AG04449 (cell line): ENCODE measurements at places on chromosomes 1 and 21.
A peak's percentile ranks its signal among the peaks of the same experiment; 100 is the strongest.

DNA sequence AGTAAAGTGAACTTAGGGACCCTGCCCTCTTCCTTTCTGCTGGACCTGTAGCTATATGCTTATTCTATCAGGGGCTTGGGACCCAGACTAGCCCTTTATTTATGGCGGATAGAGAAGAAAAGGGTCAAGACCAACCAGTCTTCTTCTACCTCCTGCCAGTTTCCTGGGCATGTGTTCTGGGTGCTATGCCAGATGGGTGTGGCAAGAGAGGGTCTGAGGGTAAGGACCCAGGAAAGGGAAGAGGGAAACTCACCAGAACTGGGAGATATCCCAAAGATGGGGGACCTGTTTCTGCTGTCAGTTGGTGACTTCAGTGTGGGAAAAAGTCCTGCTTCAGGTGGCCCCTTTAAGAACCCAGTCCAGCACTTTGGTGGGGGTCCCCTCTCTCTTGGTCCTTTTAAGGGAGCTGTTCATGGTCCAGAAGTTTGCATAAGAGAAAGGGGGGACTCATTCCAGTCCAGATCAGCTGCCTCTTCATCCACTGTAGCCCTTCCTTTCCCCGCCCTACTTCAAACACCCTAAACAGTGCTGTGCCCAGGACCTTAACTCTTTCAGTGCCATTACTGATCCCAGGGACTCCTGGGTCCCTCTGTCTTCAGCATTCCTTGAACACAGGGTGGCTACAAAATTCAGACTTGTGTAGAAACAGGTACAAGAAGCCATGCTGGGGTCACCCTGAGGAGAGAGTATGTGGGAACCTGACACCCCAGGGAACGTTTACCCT is 18.4 kb downstream of the SSR2 start:
- DNase-seq: no peak

- no peak for DNase-seq
Measured at GRCh38 chr21:25331286-25331685, 276.0 kb downstream of the MRPL39 start.

DNA sequence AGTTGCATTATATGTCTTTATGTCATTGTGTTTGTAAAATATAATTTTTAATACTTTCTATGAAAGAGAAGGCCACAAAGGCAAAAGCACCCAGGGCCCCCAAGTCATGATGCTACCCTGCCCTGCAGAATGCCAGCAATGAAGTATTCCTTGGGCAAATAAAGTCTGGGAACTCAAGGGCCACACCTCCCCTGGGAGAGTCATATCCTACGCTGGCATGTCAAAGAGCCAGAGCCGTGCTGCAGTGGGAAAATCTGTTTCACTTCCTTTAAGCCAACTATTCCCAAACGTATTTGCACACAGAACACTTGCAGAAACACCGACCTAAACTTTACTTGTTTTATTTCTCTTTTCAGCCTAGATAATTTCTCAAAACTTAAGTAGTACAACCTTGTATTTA is 98.4 kb upstream of the KAZN start:
- DNase-seq: no peak

- DNase-seq: no peak
Measured at GRCh38 chr1:170789063-170789462, 125.1 kb downstream of the PRRX1 start.

DNA sequence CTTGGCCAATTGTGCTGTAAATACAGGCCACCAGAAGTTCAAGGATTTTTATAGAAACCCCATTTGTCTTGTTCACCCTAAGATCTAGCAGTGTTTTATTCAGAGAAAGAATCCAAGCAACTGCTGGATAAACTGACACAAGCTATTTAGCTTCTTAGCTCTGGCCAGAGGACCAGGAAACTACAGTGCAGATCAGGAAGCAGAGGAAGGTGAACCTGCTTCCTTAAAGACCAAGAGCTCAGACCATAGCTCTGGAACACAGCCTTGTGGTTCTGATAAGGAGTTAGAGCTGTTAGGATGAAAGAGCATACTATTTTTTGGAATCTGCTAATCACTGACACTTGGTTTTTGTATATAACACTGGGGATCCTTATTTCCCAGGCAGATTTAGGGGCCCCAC is 5.2 kb upstream of the CCDC17 start:
- DNase-seq: no peak

DNA sequence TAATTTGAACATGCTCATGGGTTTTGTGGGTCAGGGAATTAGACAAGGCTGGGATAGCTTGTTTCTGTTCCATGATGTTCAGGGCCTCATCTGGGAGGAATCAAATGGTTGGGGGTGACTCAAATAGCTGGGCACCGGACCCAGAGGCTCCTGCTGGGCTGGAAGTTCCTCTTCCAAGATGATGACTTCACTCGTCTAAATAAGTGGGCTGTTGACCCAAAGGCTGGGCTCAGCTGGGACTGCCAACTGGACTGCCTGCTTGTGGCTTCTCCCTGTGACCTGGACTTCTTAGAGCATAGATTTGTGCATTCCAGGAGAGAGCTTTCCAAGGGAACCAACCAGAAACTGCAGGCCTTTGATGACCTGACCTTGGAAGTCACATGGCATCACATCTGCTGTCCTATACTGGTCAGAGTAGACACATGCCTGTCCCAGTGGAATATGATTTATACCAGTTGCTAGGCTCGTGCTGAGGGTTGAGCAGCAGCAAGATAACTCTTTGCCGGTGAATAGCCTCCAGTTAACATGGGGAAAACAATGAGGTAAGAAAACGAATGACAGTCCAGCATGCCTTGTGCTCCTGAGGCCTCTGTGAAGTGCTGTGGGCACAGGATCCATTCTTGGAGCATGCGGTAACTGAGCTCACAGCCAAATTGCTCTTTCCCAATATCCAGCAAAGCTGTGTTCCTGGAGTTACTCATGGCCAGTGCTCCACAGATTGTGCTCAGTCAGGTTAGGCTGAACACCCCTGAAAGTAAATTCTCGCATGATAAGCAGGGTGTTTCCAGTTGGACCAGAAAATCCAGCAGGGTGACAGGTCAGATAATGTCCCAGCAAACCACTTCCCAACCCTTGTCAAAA is 272.9 kb upstream of the TMEM51 start:
- DNase-seq: peak; percentile 7

- DNase-seq: no peak
Measured at GRCh38 chr1:241557031-241557430, 24.9 kb downstream of the KMO start.
